Amygdala (tissue), 56 donors: ENCODE measurements at places on chromosomes 16 and 17.

GRCh38 chr17:83050651-83051395, 28.6 kb upstream of the METRNL start:
- no peak for DNase-seq

GRCh38 chr16:57373117-57373947, 1.0 kb downstream of the CX3CL1 start:
- no peak for DNase-seq

- no peak for DNase-seq
Observed at GRCh38 chr17:12666718-12667117, 1.0 kb downstream of the MYOCD start.

- DNase-seq, result no peak
Observed at GRCh38 chr17:12409082-12409481, 256.6 kb upstream of the MYOCD start.

GRCh38 chr17:13777003-13777402, 175.3 kb upstream of the HS3ST3A1 start:
- no peak for DNase-seq

DNA sequence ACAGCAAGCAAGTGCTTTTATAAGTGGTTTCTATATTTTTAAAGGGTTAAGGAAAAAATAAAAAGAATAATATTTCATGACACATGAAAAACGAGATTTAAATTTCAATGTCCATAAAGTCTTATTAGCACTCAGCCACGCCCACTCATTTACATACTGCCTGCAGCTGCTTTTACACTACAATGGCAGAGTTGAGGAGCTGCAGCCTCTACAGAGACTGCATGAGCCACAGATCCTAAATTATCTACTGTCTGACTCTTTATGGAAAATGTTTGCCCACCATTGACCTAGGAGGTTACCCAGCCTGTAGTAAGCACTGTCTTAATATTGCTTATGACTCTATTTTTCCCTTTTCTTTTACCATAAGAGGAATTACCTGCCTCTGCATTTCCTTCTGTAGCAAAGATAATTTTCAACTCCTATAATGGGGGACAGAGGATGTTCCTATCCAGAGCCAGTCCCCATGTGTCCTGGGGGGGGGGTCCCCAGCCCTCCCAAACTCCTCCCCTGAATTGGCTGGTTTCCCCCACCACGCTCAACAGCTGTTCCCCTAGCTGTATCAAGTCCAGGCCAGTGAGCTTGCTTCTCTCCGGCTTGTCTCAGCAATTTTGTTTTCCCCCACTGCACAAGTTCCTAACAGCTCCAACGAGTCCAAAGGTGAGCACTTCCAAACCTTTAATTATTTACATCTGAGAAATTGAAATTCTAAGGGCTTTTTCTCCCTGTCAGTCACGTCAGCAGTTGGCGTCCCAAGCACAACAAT, 139.4 kb upstream of the ERCC4 start:
- no peak for DNase-seq

- DNase-seq, result no peak
Observed at GRCh38 chr17:4833941-4834680, 971 bp downstream of the MINK1 start.

DNA sequence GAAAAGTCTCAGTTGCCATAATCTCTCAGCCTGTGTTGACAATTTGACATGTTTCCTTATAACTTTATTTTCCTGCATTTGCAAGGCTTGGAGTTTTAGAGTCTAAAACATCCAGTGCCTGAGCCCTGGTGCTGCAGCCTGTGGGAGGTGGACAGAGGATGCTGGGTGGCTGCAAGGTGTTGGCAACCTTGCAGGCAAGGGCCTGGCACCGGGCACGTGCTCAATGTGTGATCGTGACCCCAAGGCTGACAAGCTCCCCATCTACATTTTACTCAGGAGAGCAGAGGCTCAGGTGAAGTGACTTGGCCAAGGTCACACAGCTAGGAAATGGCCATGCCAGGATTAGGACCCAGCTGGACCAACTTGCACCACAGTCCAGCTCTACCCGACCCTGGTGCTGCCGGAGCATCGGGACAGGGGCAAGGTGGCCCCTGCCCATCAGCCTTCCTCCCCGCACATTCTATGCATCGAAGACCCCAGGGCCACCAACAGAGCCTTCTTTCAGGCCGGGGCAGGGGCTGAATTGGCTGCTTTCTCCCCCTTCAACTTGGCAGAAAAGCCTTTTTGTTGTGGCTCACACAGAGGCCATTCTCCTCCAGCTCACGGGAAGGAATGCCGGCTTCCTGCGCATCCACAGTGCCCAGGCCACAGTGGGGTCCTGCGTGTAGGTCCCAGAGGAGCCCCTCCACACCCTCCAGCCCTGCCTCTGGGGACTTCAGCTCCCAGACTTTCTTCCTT, 23.1 kb downstream of the MMP15 start:
- DNase-seq, result no peak

GRCh38 chr17:64009571-64010402, 10.6 kb downstream of the ICAM2 start:
- DNase-seq, result no peak

- DNase-seq, result no peak
Observed at GRCh38 chr17:69500911-69501429, 86.5 kb downstream of the MAP2K6 start.

GRCh38 chr17:72665852-72666851, 426.3 kb downstream of the SLC39A11 start:
- DNase-seq, result no peak

- DNase-seq, result no peak
Observed at GRCh38 chr16:60608971-60609370, 1427.3 kb downstream of the CDH8 start.
